ENCODE measurements at places on chromosomes 16 and 17. TPM values are rescaled to one million over a fixed set of nuclear protein-coding genes. Genes with fewer than 3 reads are reported as not detected.

DNA sequence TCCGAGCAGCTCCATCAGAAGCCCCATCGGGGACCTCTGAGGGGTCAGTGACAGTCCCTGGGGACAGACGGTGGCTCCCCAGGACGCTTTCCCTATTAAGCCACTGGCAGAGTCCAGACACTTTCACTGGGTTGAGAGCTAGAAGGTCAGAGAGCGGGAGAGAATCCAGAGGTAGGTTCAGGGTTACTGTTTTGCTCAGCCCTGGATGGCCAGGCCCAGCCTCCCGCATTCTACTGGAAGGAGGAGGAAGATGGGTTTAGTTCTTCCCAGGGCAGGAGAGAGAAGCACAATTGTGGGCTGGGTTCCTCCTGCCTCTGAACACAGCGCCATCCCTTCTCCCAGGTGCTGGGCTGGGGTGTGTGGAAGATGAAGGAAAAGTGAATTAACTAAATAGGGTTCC, 452.8 kb downstream of the SLC39A11 start:
- H3K4me3 ChIP-seq: no peak overlapping the region
- DNase-seq: no peak

- peak overlapping the region; percentile 86 for H3K4me3 ChIP-seq
- DNase-seq: no peak
- no peaks in the 10 kb centered on the region for H3K27me3 ChIP-seq
- peaks cover 9% of the 10 kb centered on the region for H3K36me3 ChIP-seq
- H3K4me1 ChIP-seq: peaks cover 43% of the 10 kb centered on the region
Observed at GRCh38 chr16:4351880-4352279, 759 bp upstream of the PAM16 start.

The KIF2B gene
- not detected for total RNA-seq

- H3K4me3 ChIP-seq: no peak overlapping the region
- no peaks in the 10 kb centered on the region for H3K36me3 ChIP-seq
- H3K27me3 ChIP-seq: peaks cover 44% of the 10 kb centered on the region
- no peaks in the 10 kb centered on the region for H3K4me1 ChIP-seq
Observed at GRCh38 chr16:46428108-46429061, 192.8 kb downstream of the SHCBP1 start.

DNA sequence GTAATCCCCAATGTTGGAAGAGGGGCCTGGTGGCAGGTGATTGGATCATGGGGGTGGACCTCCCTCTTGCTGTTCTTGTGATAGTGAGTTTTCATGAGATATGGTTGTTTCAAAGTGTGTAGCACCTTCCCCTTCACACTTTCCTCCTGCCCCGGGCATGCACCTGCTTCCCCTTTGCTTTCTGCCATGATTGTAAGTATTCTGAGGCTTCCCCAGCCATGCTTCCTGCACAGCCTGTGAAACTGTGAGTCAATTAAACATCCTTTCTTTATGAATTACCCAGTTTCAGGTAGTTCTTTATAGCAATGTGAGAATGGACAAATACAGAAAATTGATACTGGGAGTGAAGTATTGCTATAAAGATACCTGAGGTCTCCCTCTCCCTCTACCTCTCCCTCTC, 29.4 kb downstream of the RNF112 start:
- no peak overlapping the region for H3K27ac ChIP-seq
- no peaks in the 10 kb centered on the region for H3K27me3 ChIP-seq
- no peaks in the 10 kb centered on the region for H3K4me1 ChIP-seq
- H3K36me3 ChIP-seq: no peaks in the 10 kb centered on the region
- H3K4me3 ChIP-seq: no peak overlapping the region
- DNase-seq: no peak

- no peak for DNase-seq
- H3K4me1 ChIP-seq: no peaks in the 10 kb centered on the region
- H3K36me3 ChIP-seq: no peaks in the 10 kb centered on the region
- H3K27me3 ChIP-seq: peaks cover 34% of the 10 kb centered on the region
- H3K27ac ChIP-seq: no peak overlapping the region
Observed at GRCh38 chr17:74527081-74527480, 4.2 kb downstream of the CD300LB start.

The MT1E gene
- total RNA-seq: 126 TPM

The ABCC6 gene
- 1.2 TPM for total RNA-seq

Measured in left ventricle myocardium inferior (tissue), 1 donor.